ENCODE measurements at places on chromosomes 13 and 19.

GRCh38 chr13:23957981-23958380, 60.7 kb upstream of the C1QTNF9B start:
- no peak for DNase-seq

GRCh38 chr19:48772503-48772953, 17.2 kb downstream of the FGF21 start:
- DNase-seq = no peak

GRCh38 chr13:113021391-113021790, 52.4 kb downstream of the MCF2L start:
- DNase-seq = no peak

- DNase-seq = no peak
These were observed 1.4 kb downstream of the MATK start for GRCh38 chr19:3784607-3785450.

DNA sequence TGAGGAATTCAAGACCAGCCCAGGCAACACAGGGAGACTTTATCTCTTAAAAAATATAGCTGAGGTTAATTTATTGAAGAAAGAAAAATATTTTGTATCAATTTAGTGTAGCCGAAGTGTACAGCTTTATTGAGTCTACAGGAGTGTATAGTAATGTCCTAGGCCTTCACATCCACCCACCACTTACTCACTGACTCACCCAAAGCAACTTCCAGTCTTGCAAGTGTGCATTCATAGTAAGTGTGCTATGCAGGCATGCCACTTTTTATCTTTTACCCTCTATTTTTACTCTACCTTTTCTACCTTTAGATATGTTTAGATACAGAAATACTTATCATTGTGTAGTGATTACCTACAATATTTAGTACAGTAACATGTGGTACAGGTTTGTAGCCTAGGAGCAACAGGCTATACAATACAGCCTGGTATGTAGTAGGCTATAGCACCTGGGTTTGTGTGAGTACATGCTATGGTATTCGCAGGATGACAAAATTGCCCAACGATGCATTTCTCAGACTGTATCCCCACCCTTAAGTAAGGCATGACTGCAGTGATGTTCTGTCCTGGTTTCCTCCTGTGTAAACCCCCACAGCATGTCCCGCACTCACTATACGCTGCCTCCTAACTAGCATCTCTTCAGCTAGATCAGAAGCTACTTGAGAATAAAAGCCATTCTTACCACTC, 15.3 kb upstream of the ATP12A start:
- no peak for DNase-seq

- DNase-seq = no peak
These were observed 780.0 kb downstream of the DACH1 start for GRCh38 chr13:71087006-71087405.

GRCh38 chr13:113546571-113547237, 37.8 kb upstream of the TFDP1 start:
- peak; percentile 76 for DNase-seq

DNA sequence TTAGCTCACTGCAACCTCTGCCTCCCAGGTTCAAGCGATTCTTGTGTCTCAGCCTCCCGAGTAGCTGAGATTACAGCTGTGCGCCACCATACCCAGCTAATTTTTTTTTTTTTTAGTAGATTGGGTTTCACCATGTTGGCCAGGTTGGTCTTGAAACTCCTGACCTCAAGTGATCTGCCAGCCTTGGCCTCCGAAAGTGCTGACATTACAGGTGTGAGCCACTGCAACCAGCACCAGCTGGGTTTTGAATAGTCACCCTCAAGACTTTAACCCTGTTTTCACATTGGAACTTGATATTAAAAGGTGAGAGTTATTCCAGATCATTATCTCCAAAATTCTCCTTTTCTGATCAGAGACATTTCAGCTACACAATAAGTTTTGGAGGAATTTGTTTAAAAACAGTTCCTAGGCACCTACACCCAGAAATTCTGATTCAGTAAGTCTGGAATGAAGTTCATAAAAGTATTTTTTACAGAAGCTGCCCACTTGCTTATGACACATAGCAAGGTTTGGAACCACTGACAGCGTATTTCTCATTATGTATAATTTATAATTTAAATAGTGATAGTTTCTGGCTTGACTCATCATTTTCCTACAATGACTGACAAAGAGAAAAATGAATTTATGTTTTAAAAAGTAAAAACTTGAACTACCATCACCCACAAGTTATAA, 417.3 kb downstream of the DIAPH3 start:
- no peak for DNase-seq

DNA sequence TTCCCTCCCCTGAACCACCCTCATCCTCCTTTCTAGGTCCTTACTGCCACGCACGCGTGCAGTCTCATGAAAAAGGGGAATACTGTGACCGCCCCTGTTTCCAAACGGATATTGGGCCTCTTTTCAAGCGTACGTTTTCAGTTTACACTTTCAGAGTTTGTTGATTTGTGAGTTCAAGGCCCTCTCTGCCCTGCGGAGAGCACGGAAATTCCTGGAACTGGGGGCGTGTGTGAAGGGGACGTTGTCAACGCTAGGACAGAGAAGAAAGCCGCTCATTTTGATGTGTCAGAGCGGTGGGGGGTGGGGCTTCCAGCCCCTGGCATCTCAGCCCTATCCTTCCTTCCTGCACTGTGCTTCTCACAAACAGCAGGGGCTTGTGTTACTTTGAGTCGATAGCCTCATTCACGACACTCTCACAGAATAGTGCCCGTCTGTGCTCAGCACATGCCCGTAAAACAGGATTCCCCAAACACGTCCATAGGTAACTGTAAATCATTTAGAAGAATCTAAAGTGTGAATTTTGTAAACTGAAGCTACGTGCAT, 137.6 kb upstream of the PEG3 start:
- no peak for DNase-seq

All from sciatic nerve (tissue), 2 donors.